ENCODE measurements at places on chromosomes 6 and 20.

DNA sequence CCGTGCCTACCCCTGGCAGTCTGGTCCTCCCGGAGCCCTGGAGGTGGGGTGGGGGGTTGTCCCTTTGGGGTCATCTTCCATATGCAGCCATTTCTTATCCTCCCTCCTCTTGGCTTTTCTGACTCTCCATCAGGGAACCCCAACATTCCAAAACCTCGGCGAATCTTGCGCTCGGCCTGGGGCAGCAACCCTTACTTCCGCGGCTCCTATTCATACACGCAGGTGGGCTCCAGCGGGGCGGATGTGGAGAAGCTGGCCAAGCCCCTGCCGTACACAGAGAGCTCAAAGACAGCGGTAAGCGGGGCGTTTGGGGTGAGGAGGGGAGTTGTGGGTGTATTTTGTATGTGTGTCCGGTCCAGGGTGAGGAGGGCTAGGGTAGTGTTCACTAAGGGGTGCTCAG, 168.0 kb upstream of the RNF24 start:
- DNase-seq, result no peak

GRCh38 chr20:59778615-59779200, 154.7 kb downstream of the SYCP2 start:
- DNase-seq, result peak; percentile 16

- DNase-seq, result no peak
Measured at GRCh38 chr20:48563191-48563870, 264.5 kb downstream of the PREX1 start.

- DNase-seq, result no peak
Measured at GRCh38 chr20:16476032-16476431, 97.2 kb downstream of the KIF16B start.

- peak; percentile 36 for DNase-seq
Measured at GRCh38 chr6:158143700-158144099, 24.4 kb downstream of the SERAC1 start.

- DNase-seq, result no peak
Measured at GRCh38 chr20:47610945-47611250, 109.2 kb downstream of the NCOA3 start.

GRCh38 chr6:111162504-111162903, 75.2 kb downstream of the SLC16A10 start:
- no peak for DNase-seq

DNA sequence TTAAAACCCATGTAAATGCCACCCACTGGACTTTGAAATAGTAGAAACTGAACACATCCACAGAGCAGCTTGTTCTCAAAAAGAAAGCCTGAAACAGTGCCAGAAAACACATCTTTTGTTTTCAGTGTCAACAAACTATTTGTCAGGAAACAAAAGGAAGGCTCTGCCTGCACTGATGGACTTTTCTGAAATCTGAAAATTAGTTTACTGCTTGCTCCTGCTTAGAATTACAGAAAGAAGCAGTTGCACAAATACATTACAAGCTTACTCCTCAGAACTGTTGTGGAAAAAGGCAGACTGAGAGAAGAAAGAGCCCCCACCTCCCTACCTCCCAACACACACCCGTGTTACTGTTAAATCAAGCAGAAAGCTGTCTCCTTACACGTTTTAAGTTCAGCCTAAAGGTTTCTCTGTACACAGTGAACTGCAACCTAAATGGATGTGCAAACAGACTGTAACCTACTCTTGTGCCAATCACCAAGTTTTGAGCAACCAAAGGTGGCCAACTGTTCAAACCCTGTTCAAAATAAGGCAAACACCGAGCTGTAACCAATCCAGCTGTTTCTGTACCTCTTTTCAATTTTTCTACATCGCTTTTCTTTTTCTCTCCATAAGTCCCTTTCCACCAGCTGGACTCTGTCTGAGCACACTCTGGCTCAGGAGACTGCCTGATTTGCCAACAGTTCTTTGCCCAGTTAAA, 43.7 kb downstream of the FRK start:
- no peak for DNase-seq

DNA sequence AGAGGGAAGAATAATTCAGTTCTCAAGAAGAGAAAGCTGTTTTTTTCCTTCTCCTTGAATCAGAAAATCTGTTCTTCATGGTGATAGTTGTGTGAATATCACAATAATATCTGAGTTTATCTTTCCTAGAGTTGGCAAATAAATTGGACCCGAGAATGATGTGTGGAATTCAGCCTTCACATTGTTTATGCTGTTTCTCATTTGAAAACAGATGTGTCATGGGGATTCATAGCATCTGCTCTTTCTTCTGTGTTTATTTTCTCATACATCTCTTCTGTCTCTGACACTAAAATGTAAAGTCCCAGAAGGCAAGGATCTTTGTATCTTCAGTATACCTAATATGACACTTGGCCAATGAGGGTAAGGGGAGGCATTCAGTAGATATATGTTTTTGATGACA, 103.6 kb upstream of the SGK1 start:
- DNase-seq, result no peak

DNA sequence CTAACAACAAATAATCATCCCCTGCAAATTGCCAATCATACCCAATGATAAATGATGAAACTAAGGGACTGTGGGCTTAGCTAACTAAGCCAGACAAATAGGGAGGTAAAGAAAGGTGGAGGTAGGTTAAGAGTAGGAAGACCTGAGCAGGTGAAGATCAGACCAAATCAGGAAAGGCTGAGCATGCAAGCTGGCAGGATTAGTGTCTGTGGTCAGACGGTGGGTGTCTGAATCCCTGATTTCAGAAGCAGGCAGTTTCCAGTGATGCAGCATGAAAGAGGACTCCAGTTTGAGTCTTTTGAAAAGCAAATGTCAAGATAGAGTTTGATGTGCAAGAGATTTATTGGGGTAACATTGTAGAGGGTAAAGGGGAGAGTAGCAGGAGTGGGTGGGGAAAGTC, 181.4 kb upstream of the MYLIP start:
- no peak for DNase-seq

- no peak for DNase-seq
Measured at GRCh38 chr6:165715428-165715827, 52.4 kb upstream of the PDE10A start.

- peak; percentile 10 for DNase-seq
Measured at GRCh38 chr20:40638414-40638813, 50.6 kb downstream of the MAFB start.

- no peak for DNase-seq
Measured at GRCh38 chr6:143578054-143578453, 66.5 kb upstream of the FUCA2 start.

GRCh38 chr6:150324044-150324443, 44.8 kb upstream of the IYD start:
- DNase-seq, result no peak

GRCh38 chr20:36562724-36563123, 10.7 kb upstream of the TGIF2 start:
- DNase-seq, result peak; percentile 52

GRCh38 chr6:74357321-74357720, 661.3 kb downstream of the CD109 start:
- DNase-seq, result no peak

DNA sequence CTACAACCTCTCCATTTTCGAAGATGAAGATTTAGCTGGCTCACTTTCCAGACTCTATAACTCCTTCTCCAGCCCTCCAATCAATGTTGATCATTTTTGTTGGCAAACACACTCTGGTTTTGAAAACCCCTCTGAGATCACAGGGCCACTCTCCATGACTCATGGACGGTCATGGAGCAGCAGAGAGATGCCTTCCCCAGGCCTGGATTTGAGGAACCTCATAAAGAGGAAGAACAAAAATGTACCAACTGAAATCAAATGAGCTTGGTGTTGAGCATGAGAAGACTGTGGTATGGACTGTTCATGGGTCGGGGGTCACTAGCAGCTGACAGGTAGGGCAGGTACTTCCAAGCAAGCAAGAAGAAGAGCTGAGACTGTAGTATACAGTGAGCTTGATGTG, 112.8 kb upstream of the INSM1 start:
- no peak for DNase-seq

GRCh38 chr6:135311446-135312200, 130.5 kb downstream of the MYB start:
- no peak for DNase-seq

DNA sequence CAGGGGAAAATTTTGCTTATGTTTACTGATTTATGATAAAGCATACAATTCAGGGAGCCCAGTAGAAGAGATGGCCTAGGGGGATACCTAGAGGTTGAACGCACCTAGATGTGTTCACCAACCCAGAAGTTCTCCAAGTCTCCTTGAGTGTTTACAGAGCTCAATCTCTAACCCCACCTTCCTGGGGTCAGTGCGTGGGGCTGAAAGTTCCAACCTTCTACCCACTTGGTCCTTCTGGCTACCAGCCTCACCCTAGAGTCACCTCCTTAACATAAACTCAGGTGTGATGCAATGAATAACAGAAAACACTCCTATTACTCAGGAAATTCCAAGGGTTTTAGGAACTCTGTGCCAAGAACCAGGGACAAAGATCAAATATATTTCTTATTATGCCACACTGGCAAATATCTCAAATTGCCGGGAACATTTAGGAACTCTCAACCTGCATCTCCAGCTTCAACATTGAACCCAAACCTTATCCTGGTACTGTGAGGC, 26.4 kb downstream of the AFG1L start:
- DNase-seq, result no peak

GRCh38 chr6:119255492-119255891, 94.1 kb downstream of the MAN1A1 start:
- DNase-seq, result no peak

DNA sequence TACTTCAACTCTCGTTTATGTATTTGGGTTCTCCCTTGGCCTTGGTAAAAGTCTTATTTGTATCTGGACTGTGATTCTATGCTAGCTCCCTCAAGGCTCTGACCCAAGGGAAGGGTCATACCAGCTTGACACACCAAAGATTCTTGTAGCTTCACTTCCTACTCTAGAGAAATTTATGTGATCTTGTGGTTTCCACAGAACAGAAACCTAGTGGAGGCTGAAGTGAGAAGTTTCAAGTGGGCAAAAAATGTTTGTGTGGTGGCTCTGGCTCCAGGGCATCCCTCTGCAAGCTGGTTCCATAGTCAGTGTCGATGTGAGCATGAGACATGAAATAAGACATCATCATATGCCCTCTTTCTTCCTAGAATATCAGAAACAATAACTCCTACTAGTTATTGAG, 48.1 kb upstream of the TNFRSF21 start:
- DNase-seq, result no peak

GRCh38 chr20:43749734-43750294, 23.0 kb upstream of the GTSF1L start:
- peak; percentile 82 for DNase-seq

GRCh38 chr20:57507477-57507876, 17.5 kb downstream of the CTCFL start:
- no peak for DNase-seq

- DNase-seq, result no peak
Measured at GRCh38 chr6:30743099-30744053, 889 bp upstream of the FLOT1 start.

GRCh38 chr6:84271061-84271716, 43.7 kb upstream of the CEP162 start:
- DNase-seq, result no peak
